Omental fat pad (tissue), 4 donors: ENCODE measurements at places on chromosomes 12 and 14. TPM values are rescaled to one million over a fixed set of nuclear protein-coding genes. Genes with fewer than 3 reads are reported as not detected.

Gene NEUROD4
- not detected for total RNA-seq

Gene DNM1L
- 54.1 TPM for total RNA-seq

Gene TDG
- total RNA-seq, result 20.1 TPM

Gene KRT77
- total RNA-seq, result not detected

Gene CFAP73
- total RNA-seq, result not detected

Gene ANO2
- total RNA-seq, result 17.9 TPM

Gene CPNE8
- 16.3 TPM for total RNA-seq

Gene PRB2
- total RNA-seq, result not detected

Gene KRT83
- total RNA-seq, result not detected

Gene ALX1
- total RNA-seq, result not detected

Gene FBLN5
- total RNA-seq, result 166 TPM

Gene SLC38A2
- total RNA-seq, result 379 TPM

Gene ABCC9
- total RNA-seq, result 56.3 TPM

Gene SIX6
- total RNA-seq, result not detected

Gene TAC3
- not detected for total RNA-seq

Gene ADAMTS20
- total RNA-seq, result not detected

Gene SVOP
- not detected for total RNA-seq

Gene PCED1B
- total RNA-seq, result 1.9 TPM

Gene TAS2R13
- 5.5 TPM for total RNA-seq

Gene THAP2
- total RNA-seq, result 5.4 TPM

Gene FAM181A
- not detected for total RNA-seq

Gene CLEC4C
- not detected for total RNA-seq

Gene NRIP2
- 0.48 TPM for total RNA-seq

Gene TTC7B
- 31.9 TPM for total RNA-seq

Gene NFYB
- 29.2 TPM for total RNA-seq

Gene ANO4
- total RNA-seq, result 2.4 TPM

Gene KRT6A
- total RNA-seq, result 3.3 TPM

Gene PGF
- total RNA-seq, result 28.4 TPM

Gene SLC5A8
- not detected for total RNA-seq

Gene FOXA1
- not detected for total RNA-seq

Gene RABGGTA
- 27.3 TPM for total RNA-seq

Gene AJUBA
- 13.4 TPM for total RNA-seq

Gene TMPRSS12
- total RNA-seq, result not detected

Gene RNASE4
- total RNA-seq, result 280 TPM

Gene PPM1H
- total RNA-seq, result 1.9 TPM

Gene REP15
- total RNA-seq, result 13.1 TPM

Gene SYT1
- total RNA-seq, result 3.1 TPM
